ENCODE measurements at places on chromosomes 11 and 22.
A peak's percentile ranks its signal among the peaks of the same experiment; 100 is the strongest.

- no peak for DNase-seq
These were observed 42.1 kb downstream of the RIC3 start for GRCh38 chr11:8126649-8127289.

GRCh38 chr11:31325160-31325559 is 44.4 kb downstream of the DCDC1 start:
- DNase-seq: no peak

DNA sequence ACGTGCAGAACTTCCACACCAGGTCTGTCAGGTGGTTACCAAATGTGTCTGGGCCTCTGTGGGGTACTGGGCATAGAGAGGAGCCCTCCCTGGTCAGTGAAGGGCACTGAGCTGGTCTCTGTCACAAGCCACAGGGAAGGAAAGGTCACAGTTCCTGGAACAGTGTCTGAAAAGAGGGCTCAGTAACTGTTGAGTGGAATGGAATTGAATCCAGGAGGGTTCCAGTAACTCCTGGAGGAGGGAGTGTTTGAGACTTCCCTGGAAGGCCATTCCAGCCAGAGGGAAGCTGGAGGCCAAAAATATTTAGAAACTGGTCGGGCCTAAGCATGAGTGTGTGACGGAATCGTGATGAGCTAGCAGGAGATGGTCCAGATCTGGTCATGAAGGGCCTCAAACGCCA is 7.9 kb downstream of the ACTN3 start:
- no peak for DNase-seq

- no peak for DNase-seq
These were observed 47.5 kb upstream of the SCUBE2 start for GRCh38 chr11:9138612-9139579.

DNA sequence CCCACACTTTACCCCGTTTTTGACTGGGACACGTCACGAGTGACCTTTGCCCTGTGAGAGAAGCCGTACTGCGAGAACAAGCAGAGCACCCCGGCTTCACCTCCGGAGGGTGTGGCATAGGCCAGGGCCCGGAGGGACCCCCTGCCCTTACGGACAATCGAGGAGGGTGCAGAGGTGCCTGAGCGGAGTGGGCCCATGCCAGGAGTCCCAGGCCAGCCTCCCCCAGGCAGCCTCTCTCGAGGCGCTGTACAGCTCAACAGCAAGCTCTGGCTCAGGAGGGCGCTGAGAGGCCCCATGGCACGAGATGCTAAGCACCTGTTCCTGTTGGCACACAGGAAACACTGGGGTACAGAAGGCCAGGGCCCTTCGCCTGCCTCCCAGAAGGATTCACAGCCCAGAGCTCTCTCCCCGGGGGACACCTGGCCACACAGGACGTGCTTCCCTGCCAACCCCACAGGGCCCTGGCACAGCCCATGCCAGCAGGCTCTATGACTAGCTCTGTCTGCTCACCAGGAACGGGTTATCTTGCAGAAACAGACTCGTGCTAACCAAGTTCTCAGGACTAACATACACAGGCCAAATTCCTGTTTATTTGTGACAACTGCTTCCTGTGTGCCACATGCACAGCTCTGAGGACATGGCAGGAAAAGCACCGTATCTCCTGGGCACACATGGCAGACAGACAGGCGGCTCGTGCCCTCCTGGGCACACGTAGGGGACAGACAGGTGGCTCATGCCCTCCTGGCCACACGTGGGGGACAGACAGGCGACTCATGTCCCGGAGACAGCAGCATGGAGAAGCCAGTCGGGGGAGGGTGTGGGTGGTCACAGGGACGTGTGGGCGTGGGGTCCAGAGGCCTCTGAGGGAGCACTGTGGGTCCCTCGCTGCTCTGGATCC is 11.6 kb downstream of the TOLLIP start:
- DNase-seq: peak; percentile 32

DNA sequence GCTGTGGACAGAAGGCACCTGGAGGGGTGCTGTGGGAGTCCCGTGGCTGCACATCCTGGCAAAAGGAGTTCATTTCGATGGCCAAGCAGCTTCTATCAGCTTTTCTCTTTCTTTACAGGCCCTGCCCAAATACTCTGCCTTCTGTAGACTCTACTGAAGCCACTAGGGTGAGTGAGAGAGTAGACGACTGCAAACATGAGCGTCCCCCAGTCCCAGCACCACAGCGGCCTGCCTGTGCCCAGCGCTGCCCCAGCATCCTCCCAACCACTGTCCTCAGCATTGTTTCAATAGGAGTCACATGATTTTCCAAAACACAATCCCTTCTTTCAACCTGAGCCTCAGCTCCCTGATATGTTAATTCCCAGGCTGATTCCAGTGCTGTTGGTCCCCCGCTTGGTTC is 110.0 kb downstream of the KIRREL3 start:
- no peak for DNase-seq

DNA sequence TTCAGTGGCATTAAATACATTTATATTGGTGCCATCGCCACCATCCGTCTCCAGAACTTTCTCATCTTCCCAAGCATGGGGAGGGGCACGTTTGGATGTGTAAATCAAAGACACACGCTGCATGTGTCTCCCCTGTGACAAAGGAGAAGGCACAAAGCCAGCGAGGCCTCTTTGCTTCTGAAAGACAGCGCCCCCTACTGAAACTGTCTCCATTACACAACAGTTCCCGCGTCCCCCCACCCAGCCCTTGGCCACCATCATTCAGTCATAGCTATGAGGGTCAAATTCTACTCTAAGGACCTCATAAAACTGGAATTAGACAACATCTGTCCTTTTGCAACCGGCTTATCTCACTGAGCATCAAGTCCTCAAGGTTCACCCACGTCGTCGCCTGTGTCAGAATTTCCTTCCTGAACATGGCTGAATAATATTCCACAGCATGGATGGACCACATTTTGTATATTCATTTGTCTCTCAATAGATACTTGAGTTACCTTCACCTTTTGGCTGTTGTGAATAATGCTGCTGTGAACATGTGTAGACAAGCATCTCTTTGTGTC is 64.8 kb downstream of the IGF2 start:
- DNase-seq: no peak

GRCh38 chr11:79040348-79040747 is 400.5 kb downstream of the TENM4 start:
- no peak for DNase-seq

DNA sequence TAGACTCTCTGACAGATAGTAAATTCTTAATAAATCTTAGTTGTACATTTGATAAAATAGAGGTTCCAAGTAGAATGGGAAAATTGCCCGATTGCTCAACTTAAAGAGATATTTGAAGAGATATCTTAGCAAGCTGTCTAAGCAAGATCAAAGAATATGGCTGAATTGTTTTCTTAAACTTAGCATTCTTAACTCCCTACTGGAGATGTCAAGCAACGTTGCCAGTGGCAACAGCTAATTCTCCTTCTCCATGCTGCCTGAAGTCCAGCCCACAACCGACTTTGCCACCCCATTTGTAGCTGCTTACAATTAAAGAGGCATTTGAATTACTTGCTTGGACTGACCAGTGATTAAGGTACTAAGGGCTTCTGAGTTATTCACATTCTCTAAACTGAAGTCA is 94.4 kb downstream of the FAM181B start:
- no peak for DNase-seq

DNA sequence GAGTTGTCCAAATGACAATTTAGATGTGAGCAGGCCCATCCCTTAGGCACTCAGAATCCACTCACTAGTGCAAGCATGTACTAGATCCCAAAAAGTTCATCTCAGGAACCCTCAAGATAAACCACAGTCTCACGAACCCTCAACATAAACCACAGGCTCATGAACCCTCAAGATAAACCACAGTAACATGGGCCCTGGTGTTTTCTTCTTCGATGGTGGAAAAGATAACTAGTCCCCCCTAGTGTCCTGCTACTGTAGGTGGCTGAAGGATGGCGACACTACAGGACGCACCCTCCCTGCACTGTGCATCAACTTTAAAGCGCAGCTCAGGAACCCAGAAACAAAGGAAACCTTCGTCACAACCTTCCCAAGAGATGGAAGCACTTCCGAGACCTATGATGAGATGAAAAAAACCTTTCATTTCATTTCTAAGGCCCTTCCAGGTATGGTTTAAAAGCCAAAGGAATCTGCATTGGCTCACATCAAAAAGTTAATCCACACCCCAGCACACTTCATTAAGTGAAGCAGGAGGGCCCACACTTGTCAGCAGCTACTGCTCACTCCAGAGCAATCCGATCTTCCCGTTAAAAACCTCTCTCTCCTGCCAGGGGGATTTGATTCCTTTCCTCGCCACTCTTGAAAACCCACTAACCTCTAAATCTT is 2.4 kb downstream of the LARGE1 start:
- DNase-seq: no peak

- peak; percentile 16 for DNase-seq
These were observed 16.2 kb upstream of the MUC5B start for GRCh38 chr11:1206391-1207271.

- DNase-seq: no peak
These were observed 37.6 kb upstream of the PARVG start for GRCh38 chr22:44143105-44143474.

DNA sequence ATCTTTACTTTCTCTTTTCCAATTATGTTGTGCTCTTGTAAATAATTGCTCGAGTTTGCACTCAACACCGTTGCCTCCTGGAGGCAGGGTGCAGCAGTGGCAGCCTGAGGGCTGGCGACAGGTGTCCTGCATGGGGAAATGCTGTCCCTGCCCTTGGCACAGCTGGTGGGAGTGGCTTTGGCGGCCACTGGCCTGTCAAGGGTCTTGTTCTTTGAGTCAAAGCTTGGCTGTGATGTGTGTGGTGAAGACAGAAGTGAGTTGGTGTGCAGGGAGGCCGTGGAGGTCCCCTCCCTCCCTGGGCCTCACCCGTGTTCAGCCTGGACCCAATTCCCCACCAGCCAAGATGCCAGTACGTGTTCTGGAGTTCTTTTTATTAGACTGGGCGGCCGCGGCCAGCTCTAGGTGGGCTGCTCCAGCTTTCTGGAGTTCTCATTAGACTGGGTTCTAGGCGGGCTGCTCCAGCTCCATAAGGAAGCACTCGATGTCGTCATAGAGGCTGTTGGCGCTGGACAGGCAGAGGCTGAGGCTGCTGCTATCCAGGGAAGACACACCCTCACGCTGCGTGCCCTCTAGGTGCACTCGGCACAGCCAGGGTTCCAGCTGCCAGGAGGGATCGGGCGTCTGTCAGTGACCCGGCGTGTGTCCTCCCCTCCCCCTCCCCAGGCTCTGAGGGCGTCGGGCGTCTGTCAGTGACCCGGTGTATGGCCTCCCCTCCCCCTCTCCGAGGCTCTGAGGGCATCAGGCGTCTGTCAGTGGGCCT is 3.4 kb downstream of the IRF7 start:
- DNase-seq: no peak

- DNase-seq: no peak
These were observed 138.9 kb upstream of the TEAD1 start for GRCh38 chr11:12535321-12535720.

Measured in right forelimb (tissue), 1 donor.